ENCODE measurements at places on chromosomes 12 and 14.
A peak's percentile ranks its signal among the peaks of the same experiment; 100 is the strongest.

- DNase-seq, result no peak
Observed at GRCh38 chr12:32906399-32907165, 10.0 kb upstream of the PKP2 start.

DNA sequence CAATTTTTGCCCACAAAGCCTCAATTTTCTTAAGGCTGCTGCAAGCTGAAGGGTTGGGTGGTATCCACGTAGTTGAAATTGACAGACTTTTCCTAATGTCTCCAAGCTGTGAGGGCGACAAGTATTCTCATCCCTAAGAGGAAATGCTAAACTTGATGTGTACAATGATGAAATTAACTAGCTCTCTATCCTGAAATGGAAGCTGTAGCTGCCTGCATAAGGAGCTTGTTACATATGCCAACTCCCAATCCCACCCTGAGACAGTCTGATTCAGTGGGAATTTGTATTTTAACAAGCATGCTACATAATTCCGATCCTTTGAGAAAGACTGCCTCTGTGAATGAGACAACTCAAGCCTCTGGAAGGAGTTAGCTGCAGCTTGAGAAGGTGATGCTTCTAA is 45.7 kb upstream of the MDM1 start:
- no peak for DNase-seq

- DNase-seq, result no peak
Observed at GRCh38 chr14:67416085-67416484, 4.1 kb upstream of the PLEK2 start.

DNA sequence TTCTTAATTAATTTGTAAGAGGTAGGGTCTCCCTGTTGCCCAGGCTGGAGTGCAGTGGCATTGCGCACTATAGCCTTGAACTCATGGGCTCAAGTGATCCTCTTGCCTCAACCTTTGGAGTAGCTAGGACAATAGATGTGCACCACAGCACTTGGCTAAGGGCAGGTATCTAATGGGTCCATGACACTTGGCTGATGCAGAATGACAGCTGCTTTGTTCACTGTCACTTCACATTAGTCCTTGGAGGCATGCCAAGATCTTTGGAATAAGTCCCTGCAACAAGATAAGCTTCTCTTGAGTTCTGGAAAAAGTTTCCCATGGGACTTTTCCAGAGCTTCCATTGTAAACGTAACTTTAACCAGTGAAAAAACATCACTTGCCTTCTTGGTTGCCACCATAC is 23.4 kb downstream of the COQ6 start:
- no peak for DNase-seq

- DNase-seq, result no peak
Observed at GRCh38 chr12:76299536-76300296, 48.5 kb downstream of the BBS10 start.

- no peak for DNase-seq
Observed at GRCh38 chr12:62021808-62022207, 238.4 kb upstream of the USP15 start.

DNA sequence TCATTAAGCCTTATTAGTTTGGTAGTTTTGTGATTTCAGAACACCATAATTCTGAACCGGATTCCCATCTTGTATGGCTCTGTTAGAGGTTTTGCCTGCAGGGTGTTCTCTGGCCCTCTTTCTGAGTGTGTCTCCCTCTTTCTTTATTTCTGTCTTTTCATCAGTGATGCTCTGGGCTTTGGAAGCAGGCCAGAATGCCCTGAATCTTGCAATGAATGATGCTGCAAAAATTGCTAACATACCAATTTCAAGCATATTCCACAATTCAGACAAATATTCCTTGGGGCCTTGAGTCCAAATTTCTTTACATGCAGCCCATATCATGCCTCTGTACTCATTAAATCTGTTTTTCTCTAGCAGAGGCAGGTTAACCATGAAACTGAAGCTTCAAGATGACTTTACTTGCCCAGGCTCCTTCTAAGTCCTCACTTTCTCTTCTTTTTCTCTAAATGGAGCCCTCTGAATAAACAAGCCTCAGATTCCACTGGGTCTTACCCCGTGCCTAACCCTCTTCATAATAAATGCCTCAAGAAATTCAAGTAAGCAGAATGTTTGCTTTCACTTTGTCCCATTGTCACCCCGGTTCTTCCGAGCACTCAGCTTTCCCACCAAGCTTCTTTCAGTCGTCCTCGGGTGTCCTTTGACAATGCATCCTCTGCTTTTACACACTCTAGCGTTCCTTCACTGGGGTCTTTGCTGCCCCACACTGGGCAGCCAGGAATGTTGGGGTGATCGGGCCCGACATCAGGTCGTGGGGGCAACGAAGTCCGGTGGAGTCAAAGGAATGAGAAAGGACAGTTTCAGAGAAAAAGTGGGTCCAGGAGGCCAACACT is 78.8 kb upstream of the SLC38A4 start:
- no peak for DNase-seq

DNA sequence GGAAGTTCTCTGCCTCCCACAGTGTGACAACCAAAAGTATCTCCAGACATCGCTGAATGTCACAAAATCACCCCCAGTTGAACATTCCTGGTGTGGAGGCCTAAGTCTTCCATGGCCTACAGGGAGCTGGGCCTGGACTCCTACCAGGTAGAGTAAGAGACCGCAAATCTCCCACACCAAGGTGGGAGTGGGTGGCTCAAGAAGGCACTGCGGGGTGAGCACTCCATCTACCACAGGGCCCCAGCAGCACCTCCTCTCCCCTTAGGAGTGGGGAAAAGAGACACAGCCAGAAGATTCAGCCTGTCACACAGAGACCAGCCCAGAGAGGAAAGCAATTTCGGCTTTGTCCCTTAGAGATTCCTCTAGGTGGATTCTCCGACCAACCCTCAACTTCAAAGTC is 25.5 kb downstream of the LRTM2 start:
- no peak for DNase-seq

DNA sequence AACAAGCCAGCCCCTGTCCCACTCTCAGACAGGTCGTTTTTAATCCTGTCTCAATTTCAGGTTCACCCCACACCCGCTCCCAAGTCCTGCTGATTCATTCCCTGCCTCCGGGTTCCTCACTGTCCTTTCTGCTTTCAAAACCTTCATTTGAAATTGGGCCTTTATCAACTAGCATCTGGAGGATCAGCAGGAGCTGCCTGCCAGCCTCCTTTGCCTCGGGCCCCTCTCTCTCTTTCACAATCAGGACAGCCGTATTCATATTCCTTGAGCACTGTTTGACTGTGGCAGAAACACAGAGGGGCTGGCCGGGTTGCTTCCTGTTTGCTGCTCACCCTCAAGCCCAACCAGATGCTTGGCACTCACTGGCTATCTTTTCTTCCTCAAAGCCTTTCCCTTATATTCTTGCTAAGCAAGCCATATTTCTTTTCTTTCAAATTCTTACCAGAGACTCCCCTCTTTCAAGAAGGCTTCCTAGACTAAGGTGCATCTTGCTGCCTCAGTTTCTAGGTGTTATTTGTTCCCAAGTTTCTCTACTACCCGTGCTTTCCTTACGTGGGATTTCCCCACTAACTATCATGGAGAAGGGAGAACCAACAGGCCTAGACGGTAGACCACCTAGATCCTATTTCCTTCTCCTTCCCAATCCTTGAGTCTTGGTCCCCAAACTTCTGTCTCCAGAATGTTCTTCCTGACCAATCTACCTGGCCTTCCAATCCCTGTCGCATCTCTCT is 3.0 kb downstream of the GALNT6 start:
- no peak for DNase-seq

DNA sequence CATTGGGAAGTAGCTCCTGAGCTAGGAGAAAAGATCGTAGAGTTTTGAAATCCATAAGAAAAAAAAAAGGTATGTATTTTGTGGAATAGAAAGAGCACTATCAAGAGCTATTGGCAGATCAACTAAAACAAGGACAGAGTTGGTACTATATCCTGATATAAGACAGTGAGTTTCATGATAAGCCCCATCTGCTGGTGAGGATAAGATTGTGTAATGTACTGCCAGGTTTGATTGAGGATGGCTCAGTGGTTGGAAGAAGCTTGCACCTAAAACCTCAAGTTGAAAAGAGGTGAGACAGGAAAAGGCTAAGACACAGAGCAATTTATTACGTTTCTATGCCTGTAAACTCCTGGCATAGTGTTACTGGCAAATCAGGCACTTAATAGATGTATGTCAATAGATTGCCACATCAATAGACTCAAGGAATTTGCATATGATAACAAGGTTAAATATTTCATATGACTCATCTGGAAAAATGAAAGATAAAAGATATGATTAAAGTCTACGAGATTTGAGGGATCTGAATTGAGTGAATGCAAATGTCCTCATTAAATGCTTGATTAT is 525.6 kb downstream of the FLRT2 start:
- no peak for DNase-seq

DNA sequence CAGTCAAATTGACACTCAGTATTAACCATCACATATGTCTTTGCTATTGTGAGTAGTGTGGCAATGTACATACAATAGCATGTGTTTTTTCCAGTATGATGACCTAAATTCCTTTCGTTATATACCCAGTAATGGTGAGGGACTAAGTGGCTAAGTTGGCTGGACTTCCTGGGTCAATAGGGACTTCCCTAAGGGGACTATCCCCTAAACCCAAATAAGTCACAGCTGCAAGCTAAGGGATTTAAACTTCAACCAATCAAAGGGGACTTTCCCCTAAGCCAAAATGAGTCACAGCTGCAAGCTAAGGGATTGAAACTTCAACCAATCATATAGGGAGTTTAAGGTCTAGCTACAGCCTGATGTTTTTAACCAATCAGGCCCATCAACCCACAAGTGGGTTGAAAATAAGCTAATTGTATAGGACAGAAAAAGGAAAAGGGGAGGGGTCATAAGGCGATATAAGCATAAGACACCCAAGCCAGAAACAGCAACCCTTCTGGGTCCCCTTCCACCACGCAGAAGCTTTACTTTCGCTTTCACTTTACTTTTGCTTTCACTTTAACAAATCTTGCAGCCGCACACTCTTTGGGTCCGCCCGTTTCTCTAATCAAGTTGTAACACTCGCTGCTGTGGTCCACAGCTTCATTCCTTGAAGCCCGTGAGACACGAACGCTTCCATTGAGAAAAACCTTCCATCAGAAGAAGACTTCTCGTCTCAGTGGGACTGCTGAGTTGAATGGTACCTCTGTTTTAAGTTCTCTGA is 404.4 kb downstream of the FLRT2 start:
- DNase-seq, result peak; percentile 23

- no peak for DNase-seq
Observed at GRCh38 chr12:38586789-38587188, 270.2 kb downstream of the ALG10B start.

DNA sequence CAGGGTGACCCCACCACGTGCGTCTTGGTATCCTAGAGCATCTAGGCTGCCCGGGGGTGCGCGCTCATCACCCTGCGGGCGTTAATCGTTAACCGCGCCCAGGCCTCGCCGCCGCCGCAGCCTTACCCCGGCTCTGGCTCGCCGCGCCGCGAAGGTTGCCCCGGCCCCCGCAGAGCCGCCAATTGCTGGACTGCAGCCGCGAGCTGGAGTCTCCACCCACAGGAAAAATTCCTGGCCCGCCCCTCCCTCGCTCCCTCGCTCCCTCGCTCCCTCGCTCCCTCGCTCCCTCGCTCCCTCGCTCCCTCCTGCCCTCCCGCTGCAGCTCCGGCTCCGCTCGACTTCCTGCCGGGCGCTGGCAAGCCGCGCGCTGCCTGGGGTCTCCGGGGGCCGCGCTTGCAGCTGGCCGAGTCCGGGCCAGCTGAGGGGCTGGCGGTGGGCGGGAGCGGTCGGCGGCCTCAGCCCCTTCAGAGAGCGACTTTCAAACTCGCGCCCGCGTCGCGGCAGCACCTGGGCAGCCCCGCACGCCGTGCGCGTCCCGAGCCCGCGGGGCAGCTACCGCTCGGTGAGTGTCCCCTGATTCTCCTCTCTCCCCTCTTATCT is at the start of gene PLEKHG3:
PLEKHG3 (plus strand) TSS at position 282 of the 600 bp plus-strand sequence. CDS start 23,208 bp downstream, outside the sequence.
- DNase-seq, result no peak

DNA sequence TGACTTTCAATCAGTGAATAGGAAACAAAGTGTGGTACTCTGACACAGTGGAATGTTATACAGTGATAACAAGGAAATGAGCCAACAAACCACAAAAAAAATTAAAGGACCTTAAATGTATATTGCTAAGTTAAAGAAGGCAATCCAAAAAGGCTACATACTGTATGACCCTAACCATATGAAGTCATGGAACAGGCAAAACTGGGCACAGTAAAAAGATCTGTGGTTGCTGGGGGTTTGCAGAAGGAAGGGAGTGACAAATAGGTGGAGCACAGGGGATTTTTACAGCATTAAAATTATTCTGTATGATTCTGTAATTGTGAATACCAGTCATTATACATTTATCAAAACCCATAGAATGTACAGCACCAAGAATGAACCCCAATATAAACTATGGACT is 112.6 kb downstream of the KCNC2 start:
- DNase-seq, result no peak

DNA sequence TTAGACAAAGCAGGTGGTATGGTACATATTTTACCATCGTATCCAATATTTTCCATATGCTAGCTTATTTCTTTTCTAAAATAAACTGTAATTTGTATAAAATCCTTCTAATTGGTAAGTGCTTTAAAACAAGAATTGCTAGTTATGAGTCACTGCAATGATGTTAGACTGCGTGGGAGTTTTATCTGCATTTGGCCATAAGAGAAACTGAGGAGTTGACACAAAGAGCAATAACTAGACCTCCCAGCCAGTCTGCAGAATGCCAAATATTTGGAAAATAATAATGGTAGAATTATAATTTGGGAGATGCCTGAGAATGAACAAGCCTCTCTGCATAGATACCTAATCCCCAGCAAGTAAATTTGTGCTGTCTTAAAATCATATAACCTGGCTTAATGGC is 61.7 kb upstream of the PTPRR start:
- DNase-seq, result no peak

GRCh38 chr12:45232756-45233372 is 17.0 kb downstream of the ANO6 start:
- DNase-seq, result no peak

DNA sequence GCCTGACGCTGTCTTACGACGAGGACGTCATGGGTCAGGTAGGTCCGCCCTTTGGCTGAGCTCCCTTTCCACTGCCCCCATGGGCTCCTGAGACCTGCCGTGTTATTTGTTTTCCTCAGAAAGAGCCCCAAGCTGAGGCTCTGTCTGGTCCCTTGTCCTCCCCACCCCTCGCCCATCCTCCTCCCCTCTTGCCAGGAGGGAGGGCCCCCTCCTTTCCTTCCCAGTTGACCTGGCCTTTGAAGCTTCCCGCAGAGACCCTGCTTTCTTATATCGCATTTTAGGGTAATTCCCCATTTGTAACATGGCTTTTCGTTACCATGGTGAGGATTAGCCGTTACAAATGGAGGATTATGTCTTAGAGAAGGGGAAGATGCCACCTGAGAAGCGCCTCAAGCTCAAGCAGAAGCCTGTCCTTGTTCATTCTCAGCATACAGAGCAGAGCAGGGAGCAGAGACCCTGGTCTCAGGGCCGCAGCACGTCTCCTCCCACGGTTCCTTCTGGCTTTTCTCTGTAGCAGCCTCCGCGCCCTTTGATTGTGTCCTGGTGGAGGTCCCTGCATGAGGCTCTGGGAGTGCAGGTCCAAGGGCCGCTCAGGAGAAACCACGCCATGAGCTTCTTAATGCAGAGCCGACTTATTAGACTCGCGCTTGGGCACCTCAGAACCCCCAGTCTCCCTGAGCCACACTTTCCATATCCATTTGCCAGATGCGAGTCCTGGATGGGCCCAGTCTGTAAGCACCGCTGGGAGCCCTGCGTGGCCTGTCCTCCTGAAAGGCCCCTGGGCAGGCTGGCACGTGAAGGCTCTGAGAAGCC is 47.2 kb downstream of the UBE3B start:
- no peak for DNase-seq

- no peak for DNase-seq
Observed at GRCh38 chr12:105713606-105714305, 383.3 kb downstream of the C12orf75 start.
